ENCODE measurements at places on chromosomes 7 and 10.

DNA sequence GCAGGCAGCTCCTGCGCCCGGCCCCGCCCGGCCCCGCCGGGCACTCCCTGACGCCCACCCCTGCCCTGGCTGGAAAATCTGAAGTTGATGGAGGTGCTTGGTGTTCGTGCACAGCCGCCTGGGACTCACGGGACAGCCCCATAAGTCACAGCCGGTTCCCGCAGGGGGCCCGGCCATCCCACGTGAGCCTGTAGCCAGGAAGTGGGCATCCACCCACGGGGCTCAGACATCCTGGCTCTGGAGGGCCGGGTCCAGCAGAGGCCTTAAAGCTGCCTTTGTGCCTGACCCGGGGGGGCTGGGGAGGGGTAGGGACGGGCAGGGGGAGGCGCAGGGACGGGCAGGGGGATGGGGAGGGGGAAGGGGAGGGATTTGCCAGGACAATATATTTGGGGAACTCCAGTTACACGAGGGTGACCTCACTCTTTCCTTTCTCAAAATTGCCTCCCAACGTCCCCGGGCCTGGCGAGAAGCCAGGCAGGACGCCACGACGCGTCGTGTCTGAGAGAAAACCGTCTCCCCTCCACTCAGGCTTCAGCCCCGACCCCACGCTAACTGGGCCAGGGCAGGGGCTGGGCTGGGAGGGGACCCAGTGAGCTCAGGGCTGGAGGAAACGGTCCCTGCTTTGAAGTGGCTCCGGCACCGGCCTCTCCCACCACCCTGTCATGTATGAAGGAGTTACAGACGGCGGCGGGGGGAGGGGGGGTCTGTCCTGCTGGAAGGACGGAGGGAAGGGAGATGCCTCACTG is 82.1 kb upstream of the PDGFA start:
- DNase-seq: no peak

GRCh38 chr10:114816308-114816707 is 5.3 kb upstream of the FHIP2A start:
- DNase-seq: no peak

DNA sequence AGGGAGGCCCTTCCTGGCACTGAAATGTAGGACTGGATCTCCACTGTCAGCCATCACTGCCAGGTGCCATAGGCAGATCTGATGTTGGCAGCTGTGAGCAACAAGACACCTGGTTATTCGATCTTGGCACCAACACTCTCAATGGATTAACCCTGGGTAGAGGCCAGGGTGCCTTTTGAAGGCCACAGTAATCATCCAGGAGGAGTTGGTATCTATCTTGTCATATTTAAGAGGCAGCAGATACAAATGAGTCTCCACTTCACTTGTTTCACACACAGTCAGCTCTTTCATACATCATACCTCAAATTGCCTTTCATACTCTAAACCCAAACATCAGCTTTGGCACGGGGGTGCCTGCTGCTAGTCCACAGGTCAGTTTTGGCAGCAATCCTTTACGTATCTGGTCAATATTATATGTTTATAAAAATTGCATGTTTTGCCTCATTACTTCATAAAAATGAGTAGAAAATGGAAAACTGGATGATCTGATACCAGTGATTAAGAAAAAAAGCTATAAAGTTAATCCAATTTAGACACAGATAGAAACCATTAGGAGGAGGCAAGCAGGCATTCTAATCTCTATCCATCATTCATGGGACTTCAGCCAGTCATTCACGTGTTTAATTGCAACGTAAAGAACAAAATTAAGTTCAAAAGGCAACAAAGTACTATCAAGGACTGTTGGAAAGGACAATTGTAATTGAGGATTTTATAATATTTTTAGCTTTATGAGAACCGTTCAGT is 12.7 kb upstream of the CACUL1 start:
- no peak for DNase-seq

- no peak for DNase-seq
Measured at GRCh38 chr10:37456456-37456855, 331.1 kb downstream of the ANKRD30A start.

DNA sequence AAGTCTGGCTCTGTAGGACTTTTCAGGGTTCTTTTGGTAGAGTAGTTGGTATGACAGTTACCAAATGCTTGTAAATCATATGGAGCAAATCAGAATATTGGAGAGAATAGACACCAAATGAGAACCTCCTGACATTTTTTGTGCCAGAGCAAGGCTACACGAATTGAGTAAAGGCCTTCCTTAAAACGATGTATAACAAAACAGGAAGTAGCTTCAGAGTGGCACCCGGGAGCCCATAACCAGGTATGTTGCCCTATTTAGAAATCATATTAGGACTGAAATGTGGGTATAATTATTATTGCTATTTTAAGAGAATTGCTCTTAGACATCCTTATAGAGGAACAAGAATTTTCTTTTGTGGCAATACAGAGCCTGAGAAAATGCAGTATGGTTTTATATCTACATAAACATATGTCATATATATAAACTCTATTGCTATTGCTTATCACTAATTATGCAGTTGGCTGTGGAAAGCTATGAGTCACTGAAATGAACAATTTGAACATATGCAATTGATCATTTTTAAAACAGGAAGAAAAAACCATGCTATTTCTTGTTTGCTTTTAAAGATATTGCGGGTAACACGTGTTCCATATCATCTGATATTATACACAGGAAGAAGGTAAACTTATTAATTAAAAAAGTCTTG is 197.4 kb upstream of the MTPN start:
- no peak for DNase-seq

DNA sequence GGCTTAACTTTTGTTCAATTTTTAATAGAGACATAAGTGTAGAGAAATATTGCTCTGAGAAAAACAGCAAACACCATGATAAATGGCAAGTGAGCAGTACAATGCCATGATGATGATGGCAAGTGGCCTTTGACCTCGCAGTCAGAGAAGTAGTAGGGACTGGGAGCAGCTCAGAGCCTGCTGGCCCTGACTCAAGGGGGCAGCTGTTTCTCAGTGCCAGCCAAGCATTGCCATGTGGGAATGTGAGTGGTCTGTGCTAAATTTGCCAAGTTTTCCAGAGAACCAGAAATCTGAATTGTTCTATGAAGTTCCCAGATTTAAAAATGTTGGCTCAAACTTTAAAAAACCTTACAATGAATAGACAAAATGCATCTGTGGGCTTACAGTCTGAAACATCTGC is 187.9 kb downstream of the BICC1 start:
- DNase-seq: no peak

DNA sequence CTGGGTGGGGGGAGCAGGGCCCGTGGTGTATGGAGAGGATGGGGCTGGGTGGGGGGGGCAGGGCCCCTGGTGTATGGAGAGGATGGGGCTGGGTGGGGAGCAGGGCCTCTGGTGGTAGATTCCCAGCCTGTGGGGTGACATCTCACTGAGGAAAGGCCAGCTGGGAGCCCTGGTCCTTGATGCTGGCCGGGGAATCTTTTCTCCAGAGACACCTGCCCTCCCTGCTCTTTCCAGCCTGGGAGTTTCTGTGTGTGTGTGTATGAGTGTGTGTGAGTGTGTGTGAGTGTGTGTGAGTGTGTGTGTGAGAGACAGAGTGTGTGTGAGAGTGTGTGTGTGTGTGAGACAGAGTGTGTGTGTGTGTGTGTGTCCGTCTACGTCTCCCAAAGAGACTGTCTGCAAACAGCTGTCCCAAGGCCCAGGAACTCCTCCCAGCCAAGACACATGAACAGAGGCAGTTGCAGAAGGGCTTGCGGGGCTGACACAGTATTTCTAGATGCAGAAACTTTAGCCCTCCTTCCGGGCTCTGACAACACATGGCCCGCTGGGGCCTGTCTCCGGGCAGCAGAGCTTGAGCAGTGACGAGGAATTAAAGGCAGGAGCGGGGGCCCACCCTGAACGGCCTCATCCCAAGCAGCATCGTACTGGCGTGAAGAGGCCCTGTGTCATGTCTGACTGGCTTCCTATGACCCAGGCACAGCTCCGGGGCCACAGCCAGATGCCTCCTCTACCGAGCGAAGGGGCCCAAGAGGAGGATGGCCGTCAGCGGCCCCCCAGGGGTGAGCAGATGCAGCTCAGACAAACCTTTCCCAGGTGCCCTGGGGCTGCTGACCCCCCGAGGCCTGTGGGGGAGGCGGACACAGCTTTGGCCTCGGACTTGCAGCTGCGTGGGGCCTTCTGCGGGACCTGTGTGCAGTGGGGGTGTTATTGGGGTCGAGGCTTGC is 24.3 kb downstream of the FAM20C start:
- DNase-seq: no peak

- no peak for DNase-seq
Measured at GRCh38 chr7:84647797-84648757, 453.5 kb upstream of the SEMA3A start.

- DNase-seq: no peak
Measured at GRCh38 chr7:146345251-146345650, 228.7 kb downstream of the CNTNAP2 start.

DNA sequence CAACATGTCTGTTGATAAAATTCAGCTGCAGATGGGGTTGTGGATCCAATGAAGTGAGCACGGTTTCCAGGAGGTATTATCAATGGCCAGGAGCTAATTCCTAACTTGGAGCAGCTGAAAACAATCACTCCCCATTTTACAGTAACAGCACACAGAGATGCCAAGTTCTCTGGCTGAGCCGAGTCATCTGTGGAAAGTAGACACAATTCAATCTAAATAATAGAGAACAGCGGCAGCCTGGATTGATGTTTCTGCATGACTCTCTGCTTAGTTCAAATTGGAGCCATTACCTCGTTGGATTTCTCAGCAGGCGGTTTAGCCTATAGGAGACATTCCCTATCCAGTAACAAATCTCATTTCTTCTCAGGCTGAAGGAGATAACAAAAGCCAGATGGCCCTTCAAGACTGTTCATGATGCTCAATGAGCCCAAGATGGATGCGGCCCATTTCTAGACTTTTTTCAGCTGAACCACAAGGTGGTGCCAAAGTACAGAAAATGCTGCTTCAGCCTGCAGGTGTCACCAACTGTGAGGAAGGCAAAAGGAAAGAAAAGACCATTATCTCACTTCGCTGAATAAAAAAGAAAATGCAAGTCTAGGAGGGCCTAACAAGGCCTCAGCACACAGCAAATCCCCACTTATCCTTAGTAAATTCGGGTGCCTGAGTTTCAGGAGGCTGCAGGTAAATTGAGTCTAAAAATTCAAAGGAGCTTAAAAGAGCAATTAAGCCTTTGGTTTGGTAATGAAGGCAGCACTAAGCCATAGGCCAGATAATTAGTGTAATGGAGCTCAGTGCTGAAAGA is 83.7 kb downstream of the SLC16A9 start:
- DNase-seq: peak; percentile 38

GRCh38 chr10:47374611-47375536 is 9.2 kb downstream of the ZNF488 start:
- no peak for DNase-seq

- DNase-seq: no peak
Measured at GRCh38 chr7:157576415-157576814, 239.6 kb downstream of the DNAJB6 start.

DNA sequence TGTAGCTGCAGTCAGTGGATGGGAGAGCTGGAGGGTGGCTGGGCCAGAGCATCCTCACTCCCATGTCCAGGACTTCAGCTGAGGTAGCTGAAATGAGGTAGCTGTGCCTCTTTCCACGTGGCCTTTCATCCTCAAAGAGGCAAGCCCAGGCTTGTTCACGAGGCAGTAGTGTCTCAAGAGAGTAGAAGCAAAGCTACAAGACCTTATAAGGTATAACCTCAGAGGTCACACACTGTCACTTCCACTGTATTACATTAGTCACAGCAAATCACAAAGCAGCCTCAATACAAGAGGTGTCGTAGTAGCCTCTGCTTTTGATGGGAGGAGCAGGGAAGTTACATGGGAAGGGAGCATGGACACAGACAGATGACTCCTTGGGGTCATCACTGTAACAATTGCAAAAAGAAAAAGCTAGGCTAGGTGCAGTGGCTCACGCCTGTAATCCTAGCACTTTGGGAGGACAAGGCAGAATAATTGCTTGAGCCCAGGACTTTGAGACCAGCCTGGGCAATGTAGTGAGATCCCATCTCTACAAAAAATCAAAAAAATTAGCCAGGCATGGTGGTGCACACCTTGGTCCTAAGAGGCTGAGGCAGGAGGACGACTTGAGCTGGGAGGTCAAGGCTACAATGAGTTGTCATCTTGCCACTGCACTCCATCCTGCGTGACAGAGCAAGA is 97.5 kb downstream of the SKIDA1 start:
- DNase-seq: no peak

GRCh38 chr10:131689954-131690757 is 210.7 kb upstream of the PPP2R2D start:
- DNase-seq: no peak

DNA sequence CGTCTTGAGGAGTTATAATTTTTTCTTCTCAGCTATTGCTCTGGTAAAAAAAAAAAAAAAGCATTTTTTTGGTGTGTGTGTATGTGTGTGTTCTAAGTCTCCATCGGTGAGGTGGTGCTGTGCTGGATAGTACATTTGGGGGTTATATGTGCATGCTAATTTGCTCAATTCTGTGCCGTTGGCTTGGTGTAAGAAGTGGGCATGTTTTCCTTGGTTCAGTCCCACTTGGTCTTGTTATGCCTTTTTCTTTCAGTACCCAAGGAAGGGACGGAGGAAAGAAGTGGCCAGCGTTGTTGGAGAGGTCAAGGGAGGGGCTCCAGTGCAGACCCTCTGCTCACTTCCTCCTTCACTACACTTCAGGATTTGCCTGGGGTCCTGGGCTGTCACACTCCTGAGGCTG is 20.4 kb downstream of the LRMDA start:
- no peak for DNase-seq

- DNase-seq: no peak
Measured at GRCh38 chr7:27367179-27367932, 124.8 kb downstream of the EVX1 start.

- DNase-seq: no peak
Measured at GRCh38 chr7:105229641-105230040, 159.1 kb downstream of the SRPK2 start.

- DNase-seq: no peak
Measured at GRCh38 chr7:5296611-5297226, 14.0 kb downstream of the SLC29A4 start.

DNA sequence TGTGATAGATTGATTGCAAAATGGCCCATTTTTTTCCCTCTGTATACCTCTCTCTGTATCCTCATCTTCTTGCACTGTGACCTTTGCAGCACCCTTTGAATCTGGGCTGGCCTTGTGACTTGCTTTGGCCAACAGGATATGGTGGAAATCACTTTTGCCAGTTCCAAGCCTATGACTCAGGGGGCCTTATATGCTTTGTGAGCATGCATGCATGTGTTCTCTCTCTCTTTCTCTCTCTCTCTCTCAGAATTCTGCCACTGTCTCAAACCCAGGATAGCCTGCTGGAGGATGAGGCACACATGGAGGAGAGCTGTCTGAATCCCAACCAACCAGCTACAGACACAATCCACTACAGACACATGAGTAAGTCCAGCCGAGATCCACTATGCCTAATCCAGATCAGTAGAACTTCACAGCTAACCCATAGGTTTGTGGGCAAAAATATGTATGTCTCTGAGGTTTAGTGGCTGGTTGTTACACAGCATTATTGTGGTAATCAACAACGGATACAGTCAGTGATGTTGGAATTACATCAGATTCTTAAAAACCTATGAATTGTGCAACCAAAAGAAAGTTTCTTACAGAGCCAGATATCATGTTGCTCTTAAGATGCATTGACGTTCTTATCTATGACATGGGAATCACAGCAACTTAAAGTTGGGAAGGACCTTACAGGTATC is 41.8 kb upstream of the ABCB4 start:
- no peak for DNase-seq

Data from NCI-H2107 (cell line).